ENCODE measurements at places on chromosomes 1 and 21.

DNA sequence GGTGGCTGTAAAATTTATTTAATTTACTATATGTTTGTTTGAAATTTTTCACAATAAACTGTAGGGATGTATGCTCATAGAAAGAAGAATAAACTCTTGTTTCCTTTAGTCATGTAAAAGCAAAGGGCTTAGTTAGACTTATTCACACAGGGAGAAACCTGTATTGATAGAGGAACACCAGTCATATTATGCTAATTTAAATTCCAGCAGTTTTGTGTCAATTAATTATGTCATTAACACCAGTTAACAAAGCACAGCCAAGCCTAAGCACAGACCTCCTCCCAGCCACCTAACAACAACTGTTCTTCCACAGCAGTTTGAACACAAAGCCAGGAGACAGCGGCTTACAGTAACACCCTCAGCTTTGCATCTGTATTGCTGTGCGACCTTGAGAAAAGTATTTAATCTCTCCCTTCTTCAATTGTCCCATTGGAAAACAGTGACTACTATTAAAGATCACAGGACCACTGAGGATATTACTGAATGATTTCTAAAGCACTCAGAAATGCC lies 260.8 kb upstream of the RRP15 start:
- DNase-seq = no peak

DNA sequence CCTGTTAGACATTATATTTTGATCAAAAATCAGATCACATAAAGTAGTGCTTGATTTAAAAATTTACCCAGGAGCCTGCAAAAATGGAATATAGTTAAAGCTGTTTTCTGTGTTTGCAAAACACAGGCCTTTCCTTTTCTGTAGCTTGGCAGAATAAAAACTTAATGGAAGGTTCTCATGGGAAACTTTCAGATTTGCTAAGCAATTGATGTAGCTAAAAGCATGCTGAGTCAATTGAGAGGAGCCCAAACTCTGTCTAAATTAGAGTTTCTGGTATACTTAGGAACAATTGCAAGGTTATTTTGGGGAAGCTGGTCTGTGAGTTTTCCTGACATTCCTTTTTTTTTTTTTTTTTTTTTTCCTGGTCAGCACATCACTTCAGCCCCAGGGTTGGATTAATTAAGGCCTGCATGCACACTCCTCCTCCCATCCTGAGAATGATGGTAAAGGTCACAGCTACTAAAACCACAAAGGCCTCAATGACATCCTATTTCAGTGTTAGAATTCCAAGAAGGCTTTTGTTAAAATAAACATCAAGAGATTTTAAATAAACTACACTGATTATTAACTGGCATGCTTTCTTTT lies 608.7 kb downstream of the PLPP3 start:
- DNase-seq = no peak

- no peak for DNase-seq
These were observed 276.7 kb downstream of the PCP4 start for GRCh38 chr21:40143822-40144525.

GRCh38 chr1:41291195-41291594 lies 49.1 kb upstream of the SCMH1 start:
- no peak for DNase-seq

DNA sequence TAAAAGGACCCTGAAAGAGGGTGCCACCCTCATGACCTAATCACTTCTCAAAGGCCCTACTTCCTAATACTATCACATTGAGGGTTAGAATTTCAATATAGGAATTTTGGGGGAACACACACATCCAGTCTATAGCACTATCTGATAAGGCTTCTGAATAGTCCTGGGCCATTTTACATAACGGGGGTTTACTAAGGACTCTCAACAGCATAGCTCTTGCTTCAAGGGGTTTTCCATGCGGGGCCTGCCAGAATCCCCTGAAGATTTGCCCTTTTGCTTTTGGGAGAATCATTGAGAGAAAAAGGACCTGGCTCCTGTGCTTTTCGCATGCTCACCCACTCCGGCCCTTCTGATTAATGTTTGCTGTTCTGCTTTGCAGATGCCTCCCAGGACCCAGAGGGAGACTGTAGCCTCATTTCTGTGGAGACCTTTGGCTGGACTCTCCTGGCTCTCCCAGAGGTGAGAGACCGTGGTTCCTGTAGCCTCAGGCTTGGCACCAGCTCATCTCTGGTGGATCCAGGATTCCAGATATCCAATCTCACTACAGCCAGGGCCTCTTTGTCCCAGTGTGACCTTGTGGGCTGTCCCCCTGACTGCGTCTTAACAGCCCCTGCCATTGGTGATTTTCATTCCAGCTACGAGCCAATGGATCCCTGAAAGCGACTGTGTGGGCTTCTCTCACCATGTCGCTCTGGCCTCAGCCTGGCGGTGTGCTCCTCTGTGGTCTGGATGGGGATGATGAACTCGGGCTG lies 72.6 kb downstream of the DDR2 start:
- DNase-seq = no peak

GRCh38 chr21:14866859-14867765 lies 197.7 kb downstream of the NRIP1 start:
- DNase-seq = no peak

DNA sequence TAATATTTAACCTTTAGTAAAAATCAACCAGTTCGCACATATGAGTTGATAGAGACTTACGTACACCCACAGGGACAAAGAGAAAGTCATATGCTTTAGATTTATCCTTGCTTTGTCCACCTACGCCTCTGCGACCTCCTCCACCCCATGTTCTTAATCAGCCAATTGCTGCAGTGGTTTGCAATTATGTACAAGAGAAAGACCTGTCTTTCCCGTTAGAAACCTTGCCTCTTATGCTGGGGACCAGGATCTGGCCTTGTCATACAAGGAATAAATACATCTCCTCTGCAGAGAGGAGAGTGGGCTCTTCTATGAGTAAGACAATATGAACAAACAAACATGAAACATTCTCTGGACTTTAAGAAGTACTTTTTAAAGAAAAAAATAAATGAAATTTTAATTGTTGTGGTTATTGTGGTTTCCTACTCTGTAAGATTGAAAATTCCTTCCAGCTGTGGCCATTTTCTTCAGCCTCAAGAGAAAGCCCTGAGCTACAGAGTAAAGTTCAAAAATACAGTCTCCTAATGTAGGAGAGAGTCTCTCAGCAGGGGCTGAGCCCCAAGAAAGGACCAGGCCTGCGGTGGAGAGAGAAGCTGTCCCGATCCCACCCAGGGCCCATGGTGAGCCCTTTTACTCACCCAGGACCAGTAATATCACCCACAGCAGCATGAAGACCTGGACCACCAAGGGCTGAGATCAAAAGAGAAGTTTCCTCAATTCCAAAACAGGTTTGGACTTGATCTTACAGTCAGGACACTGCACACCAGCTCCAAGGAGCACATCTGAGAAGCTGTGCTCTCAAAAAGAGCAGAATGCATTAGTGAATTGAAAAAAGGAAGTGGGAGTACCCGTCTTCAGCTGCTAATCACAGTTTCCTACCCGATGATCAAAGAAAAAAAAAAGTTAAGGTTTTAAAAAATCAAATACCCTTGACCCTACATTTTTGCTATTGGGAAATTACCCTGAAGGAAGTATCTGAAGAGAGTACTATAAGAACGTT lies at the start of gene FCRL5:
FCRL5 (minus strand) TSS at position 822 of the 1,000 bp plus-strand sequence; CDS start at position 669, 153 bp downstream.
- no peak for DNase-seq

GRCh38 chr1:17729248-17729647 lies 25.9 kb upstream of the ACTL8 start:
- no peak for DNase-seq

- DNase-seq = no peak
These were observed 145.6 kb downstream of the HMGB4 start for GRCh38 chr1:34009340-34009985.

GRCh38 chr21:21955204-21955603 lies 957.0 kb downstream of the NCAM2 start:
- DNase-seq = no peak

DNA sequence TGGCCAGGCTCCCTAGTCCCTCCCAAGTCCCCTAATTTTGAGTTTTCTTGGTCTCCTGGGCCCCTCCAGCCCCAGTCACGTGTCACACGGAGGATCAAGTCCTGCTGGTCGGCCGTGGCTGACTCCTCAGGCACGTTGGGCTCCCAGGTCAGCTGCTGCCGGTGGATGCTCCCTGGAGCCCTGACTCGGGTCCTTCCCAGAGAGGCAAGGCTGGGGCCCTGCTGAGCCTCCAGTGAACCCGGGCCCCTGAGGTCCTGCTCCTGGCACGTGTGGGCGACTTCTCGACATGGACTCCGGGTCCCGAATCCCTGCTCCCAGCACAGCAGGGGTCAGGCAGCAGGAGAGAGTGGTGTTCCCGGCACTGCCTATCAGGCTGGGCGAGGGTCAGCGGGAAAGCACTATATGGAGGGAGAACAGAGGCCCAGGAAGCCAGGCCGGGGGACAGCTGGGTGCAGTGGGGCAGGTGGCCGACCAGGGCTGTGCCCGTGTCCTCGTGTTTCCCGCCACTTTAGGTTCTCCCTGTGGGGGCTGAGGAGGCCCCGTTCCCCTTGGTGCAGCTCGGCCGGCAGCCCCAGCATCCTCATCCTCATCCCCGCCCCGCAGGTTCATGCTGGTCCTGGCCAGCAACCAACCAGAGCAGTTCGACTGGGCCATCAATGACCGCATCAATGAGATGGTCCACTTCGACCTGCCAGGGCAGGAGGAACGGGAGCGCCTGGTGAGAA lies 13.2 kb downstream of the TMEM240 start:
- no peak for DNase-seq

DNA sequence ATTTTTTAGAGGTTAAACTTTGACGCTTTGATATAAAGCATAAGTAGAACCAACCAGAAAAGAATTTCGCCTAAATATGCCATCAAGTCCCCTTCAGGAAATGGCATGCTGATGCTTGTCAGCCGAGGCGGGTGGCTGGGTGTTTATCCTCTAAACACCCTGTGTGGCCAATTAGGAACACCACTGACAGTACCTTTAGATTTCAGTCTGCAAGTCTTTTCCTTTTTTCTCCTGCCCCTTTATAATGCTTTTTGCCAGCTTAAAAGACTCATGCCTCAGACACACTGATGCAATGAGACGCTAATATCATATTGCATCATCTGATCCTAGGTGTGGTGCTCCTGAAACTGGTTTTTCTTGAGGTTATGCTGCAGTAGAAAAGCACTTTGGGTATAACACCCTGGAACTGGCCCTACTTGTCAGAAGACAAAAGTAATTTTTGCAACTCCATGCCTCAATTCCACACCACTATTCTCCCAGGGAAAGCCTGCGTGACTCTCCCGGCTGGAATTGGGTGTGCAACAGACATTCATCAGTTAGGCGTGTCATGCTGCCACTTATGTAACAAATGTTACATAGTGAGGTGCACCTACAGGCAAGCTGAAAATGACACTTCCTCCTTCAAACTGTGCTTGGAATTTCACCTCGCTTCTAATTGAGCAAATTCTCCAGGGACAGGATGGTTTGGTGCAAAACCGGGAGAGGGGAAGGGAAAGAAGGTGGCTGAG lies 2.0 kb upstream of the RCC2 start:
- no peak for DNase-seq

DNA sequence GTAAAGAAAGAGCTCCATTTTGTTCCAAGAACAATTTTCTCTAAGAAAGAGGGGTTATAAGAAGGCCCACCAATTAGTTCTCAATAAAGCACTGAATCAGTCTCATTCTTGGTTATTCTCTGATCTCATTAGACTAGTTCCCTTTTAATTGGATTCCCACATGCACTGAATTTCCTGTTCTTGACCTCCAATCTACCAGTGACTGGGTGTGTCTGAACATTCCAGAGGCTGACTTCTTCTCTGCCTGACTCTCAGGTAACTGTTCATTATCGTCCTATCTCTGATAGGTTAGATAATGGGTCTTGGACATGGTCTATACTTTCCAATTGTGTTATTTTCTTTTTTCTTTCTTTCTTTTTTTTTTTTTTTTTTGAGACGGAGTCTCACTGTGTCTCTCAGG lies 22.7 kb downstream of the PTGS2 start:
- no peak for DNase-seq

- DNase-seq = no peak
These were observed 17.5 kb upstream of the CLDN8 start for GRCh38 chr21:30233228-30234020.

GRCh38 chr1:26690157-26690556 lies 5.7 kb upstream of the ARID1A start:
- no peak for DNase-seq

GRCh38 chr1:91653183-91653582 lies 152.5 kb downstream of the CDC7 start:
- DNase-seq = no peak

DNA sequence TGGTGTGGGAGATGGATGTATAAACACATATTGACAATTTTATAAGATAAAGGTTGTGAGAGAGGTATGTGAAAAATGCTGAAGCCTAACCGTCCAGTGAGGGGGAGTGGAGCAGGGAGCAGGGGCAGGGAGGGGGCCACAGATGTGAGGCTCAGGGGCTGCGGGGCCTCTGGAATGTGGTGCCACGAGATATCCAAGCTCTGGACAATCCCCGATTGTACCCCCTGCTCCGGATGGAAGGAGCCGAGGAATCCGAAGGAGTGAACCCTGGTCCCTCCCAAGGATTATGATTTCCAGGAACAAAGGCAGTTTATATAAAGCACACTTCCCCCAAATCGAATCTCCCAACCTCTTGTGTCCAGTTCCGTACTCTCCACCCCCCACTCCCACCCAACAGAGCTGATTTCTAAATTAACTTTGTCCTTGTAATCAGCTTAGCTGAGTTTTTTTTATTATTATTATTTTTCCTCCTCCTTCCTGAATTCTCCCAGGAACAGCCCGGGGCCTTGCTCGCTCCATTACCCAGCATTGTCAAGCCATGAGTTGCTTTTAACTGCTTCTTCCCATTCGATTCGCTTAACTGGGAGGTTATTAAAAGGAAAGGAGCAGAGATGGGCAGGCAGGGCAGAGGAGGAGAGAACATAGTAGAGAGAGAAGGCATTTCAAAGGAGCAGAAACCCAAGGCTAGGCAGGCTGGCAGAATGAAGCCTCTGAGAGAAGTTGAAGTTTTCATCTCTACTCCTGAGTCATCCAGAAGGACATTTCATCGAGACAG lies 9.4 kb downstream of the KIRREL1 start:
- DNase-seq = no peak

DNA sequence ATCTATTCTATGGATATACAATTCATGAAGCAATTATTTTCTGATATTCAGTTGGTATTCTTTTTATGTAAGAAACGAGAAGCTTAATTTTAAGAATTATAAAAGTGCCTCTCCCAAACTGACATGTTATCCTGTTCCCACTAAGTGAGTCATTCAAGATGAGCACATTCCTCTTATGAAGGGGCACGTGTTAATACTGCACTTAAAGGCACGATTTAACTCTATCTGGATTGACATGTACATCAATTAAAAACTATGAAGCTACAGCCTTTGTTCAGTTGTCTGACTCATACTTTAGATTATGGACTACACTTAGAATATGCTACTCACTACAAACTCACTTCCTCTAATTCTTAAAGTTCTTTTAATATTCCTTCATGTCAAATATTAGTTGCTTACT lies 111.6 kb downstream of the CYYR1 start:
- DNase-seq = no peak

DNA sequence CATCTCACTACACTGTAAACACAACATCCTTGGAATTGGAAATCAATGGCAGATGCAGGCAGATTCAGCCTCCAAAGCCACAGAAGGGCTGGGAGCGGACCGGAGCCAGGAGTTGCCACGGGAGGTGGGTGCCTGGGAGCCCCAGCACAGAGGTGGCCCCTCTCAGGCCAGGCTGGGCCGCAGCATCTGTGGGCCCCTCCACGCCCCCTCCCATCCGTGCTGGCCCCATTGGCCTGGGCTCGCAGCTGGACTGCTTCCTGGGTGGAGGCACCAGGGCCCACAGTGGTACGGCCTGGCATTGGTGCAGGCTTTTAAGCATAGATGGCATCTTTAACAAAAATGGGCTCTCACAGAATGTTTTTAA lies 64.2 kb downstream of the SLX9 start:
- no peak for DNase-seq

Data from activated effector memory CD4-positive, alpha-beta T cell treated with Interleukin-2 at 50 U/mL for 16 hours (primary cell).